ENCODE measurements at places on chromosomes 6 and 20. TPM values are rescaled to one million over a fixed set of nuclear protein-coding genes. Genes with fewer than 3 reads are reported as not detected.

GRCh38 chr20:37543828-37544227, 16.2 kb upstream of the BLCAP start:
- DNase-seq, result no peak

DNA sequence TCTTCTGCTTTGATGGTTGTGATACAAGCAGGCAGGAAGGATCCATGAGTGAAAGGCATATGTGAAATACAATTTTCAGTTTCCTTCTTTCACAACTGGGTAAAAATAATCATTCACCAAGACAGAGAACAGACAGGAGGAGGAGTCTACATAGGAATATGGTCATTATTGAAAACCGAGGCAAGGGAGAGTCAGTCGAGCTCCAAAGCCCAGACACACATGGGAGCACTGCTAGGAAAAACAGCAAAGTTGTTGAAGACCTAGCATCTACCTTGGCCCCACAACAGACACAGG, 260.6 kb downstream of the ERMARD start:
- no peak for DNase-seq

DNA sequence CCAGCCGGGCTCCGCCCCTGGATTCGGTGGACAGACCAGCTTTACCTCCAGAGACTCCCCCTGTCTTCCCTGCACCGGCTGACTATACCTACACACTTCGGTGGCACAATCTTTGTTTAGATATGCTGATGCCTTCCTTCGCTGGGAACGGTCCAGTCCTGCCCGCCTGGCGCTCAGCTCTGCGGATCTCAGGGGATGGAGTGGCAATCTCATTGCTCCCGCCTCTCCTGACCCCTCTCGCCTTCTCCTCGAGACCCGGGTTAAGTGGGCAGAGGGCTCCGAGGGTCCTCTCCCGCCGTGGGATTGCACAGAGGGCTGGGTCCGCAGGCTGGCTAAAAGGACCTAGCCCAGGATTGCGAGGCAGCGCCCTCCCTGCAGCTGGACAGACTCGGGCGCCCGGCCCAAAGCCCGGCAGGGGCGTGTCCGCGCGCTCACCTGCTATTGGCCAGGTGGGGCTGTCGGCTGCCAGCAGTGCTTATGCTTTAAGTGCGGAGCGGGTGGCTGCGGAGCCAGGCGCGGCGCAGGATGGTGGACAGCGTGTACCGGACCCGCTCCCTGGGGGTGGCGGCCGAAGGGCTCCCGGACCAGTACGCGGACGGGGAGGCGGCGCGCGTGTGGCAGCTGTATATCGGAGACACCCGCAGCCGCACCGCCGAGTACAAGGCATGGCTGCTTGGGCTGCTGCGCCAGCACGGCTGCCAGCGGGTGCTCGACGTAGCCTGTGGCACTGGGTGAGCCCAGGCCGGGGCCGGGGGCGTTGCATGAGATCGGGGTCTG, at the start of gene GNMT:
TSS of gene GNMT (plus strand) at position 512 of the 777 bp plus-strand sequence. CDS start at position 526, 14 bp downstream.
- DNase-seq, result peak; percentile 88

GRCh38 chr6:53765270-53765669, 29.5 kb upstream of the LRRC1 start:
- no peak for DNase-seq

- no peak for DNase-seq
Observed at GRCh38 chr20:62235001-62235776, 3.1 kb upstream of the OSBPL2 start.

- DNase-seq, result no peak
Observed at GRCh38 chr6:83378621-83379388, 52.0 kb downstream of the ME1 start.

GRCh38 chr6:138824482-138825144, 28.7 kb downstream of the ECT2L start:
- no peak for DNase-seq

GRCh38 chr6:158787395-158787794, 31.8 kb downstream of the EZR start:
- no peak for DNase-seq

The SLC26A8 gene
- total RNA-seq, result under 0.01 TPM

The C6orf141 gene
- total RNA-seq, result not detected

The CGA gene
- not detected for total RNA-seq

All from osteoblast (primary cell).